Lung (tissue), 17 donors: ENCODE measurements at places on chromosomes 4 and X. TPM values are rescaled to one million over a fixed set of nuclear protein-coding genes. Genes with fewer than 3 reads are reported as not detected.

GLOD5 gene
- 2.0 TPM for total RNA-seq

EFHC2 gene
- 7.5 TPM for total RNA-seq

TEX13D gene
- total RNA-seq, result not detected

KLHL5 gene
- 56.2 TPM for total RNA-seq

- peaks cover 5% of the 10 kb centered on the region for H3K27me3 ChIP-seq
- peaks cover 5% of the 10 kb centered on the region for H3K36me3 ChIP-seq
- H3K4me3 ChIP-seq, result no peak overlapping the region
- no peaks in the 10 kb centered on the region for H3K4me1 ChIP-seq
- DNase-seq, result no peak
Observed at GRCh38 chrX:101410461-101410860, 2.4 kb downstream of the HNRNPH2 start.

- peaks cover 5% of the 10 kb centered on the region for H3K4me1 ChIP-seq
- H3K27ac ChIP-seq, result no peak overlapping the region
- no peak for DNase-seq
- no peaks in the 10 kb centered on the region for H3K27me3 ChIP-seq
Observed at GRCh38 chr4:154164931-154165839, 326.4 kb downstream of the DCHS2 start.

- no peak overlapping the region for H3K27ac ChIP-seq
- no peak for DNase-seq
- H3K36me3 ChIP-seq, result no peaks in the 10 kb centered on the region
- no peaks in the 10 kb centered on the region for H3K4me1 ChIP-seq
- H3K27me3 ChIP-seq, result peaks cover under 1% of the 10 kb centered on the region
Observed at GRCh38 chrX:42273387-42273786, 350.0 kb upstream of the CASK start.

DNA sequence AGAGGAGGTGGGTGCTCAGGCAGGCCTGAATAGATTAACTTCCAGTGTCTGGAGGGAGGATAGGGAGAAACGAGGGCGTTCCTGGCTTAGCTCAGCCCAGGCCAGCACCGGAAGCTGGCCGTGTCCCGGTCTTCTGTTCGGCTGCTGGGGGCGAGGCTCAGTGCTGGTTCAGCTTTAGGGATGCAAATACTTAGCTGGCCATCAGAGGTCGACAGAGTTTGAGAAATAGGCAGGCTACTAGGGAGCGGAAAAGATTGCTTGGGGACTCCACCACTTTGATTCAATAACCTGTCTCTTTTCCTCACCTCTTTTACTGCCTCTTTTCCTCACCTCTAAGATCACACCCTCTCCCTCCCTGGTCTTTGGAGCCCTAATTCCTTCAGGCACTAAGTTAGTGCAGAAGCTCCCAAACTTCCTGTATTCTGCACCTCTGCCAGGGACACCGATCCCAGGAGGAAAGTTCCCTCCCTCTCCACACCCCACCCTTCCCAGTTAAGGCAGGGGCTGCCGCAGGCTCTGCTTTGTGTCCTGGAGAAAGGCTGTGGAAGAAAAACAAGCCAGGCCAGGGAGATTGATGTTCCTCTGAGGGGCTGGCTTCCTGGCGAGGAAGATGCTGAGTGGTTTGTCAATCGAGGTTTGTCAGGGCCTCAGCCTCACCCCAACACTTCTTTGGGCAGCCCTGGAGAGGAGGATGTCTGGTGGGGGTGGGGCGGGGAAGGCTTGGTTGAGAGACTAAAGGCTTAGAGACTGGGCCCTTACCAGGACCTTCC is 6.0 kb upstream of the EFNB1 start:
- DNase-seq, result peak; percentile 79
- H3K36me3 ChIP-seq, result no peaks in the 10 kb centered on the region
- no peaks in the 10 kb centered on the region for H3K27me3 ChIP-seq
- H3K27ac ChIP-seq, result no peak overlapping the region
- H3K4me1 ChIP-seq, result no peaks in the 10 kb centered on the region

DNA sequence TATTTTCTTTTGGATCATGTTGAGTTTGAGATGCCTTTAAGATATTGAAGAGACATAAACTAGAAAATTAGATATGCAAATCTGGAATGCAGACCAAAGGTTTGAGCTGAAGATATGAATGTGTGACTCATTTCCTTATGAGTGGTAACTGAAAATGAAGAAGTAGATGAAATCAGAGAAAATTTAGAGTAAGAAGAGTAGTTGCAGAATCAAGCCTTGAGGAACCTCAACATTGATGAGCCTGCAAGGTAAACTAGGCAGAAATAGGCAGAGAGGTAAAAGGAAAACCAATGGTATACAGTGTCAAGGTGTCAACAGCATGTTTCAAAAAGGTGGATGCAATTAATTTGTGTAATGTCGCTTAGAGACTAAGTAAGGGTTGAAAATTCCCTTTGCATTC is 142.8 kb downstream of the MOSPD2 start:
- no peak for DNase-seq
- H3K4me1 ChIP-seq, result no peaks in the 10 kb centered on the region
- no peak overlapping the region for H3K27ac ChIP-seq
- H3K36me3 ChIP-seq, result no peaks in the 10 kb centered on the region
- no peaks in the 10 kb centered on the region for H3K27me3 ChIP-seq

- no peaks in the 10 kb centered on the region for H3K36me3 ChIP-seq
- peaks cover 14% of the 10 kb centered on the region for H3K4me1 ChIP-seq
- no peaks in the 10 kb centered on the region for H3K27me3 ChIP-seq
Observed at GRCh38 chr4:54063737-54064316, 578 bp downstream of the CHIC2 start.

DNA sequence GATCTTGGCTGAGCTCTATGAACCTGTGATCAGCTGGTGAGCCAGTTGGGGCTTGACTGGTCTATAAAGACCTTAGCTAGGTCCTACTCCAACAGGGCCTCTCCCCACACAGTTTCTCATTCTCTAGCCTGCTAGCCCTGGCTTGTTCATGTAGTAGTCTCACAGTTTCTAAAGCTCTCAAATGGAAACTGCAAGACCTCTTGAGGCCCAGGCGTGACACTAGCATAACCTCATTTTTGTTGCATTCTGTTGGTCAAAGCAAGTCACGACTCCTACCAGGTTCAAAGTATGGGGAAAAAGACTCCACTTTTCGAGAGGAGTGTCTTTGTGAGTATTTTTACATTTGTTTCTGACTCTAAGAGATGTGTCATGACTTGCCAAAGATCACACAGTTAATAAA is 50.9 kb downstream of the CEP44 start:
- no peaks in the 10 kb centered on the region for H3K4me1 ChIP-seq
- no peak overlapping the region for H3K4me3 ChIP-seq
- no peaks in the 10 kb centered on the region for H3K27me3 ChIP-seq
- H3K36me3 ChIP-seq, result peaks cover 2% of the 10 kb centered on the region
- H3K27ac ChIP-seq, result no peak overlapping the region
- no peak for DNase-seq

DNA sequence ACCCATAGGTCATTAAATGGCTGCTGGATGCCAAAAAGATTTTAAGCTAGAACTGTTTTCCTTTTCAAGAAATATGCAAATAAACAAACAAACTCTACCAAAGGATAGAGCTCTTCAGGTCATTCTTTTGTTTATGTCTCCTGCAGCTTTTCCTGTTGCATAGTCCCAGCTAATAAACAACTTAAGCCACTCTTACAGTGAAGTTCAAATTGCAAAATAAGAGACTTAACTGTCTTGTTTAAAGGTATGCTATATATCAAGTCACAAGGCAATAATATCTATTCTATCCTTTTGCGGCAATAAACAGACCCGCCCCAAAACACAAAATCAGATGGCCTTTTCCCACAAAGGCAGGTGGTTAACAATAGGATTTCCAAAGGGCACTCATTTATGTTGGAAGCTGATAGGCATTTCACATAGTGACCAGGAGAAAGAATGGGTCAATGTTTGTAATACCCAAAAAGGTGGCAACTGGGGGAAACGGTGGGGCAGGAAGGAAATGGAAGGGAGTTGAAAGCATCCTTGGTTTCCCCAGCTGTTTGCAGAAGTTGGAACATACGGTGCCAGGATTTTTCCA is 15.3 kb downstream of the HAND2 start:
- no peak overlapping the region for H3K27ac ChIP-seq
- H3K27me3 ChIP-seq, result peaks cover 97% of the 10 kb centered on the region
- no peak for DNase-seq
- peaks cover 2% of the 10 kb centered on the region for H3K4me1 ChIP-seq
- no peaks in the 10 kb centered on the region for H3K36me3 ChIP-seq

DNA sequence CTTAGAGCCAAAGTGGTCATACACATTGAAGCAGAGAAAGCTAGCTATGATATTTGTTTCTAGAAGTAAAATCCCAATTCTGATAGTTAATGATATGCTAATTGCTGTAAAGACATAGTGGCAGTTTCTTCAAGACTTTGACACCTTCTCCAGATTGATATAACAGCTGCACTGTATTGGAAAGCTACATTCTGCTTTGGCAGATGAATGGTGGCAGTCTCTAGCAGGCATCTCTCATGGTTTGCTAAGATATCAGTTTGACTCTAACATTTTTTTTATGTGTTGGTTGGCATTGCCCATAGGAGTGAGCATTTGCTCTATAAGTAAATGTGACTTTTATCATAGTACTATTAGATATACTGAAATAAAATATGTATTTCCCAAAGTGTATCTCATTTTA is 128.2 kb downstream of the AFF2 start:
- H3K36me3 ChIP-seq, result no peaks in the 10 kb centered on the region
- no peak for DNase-seq
- no peak overlapping the region for H3K27ac ChIP-seq
- H3K27me3 ChIP-seq, result no peaks in the 10 kb centered on the region

GRCh38 chrX:23334848-23335599 is at the start of gene PTCHD1:
Gene PTCHD1, plus strand, starts transcription at chrX:23334849. Its CDS starts 27 bp downstream, at chrX:23334876.
- peaks cover 9% of the 10 kb centered on the region for H3K27me3 ChIP-seq
- no peak within 1 kb of the TSS for H3K27ac ChIP-seq
- DNase-seq, result no peak
- peak within 1 kb of the TSS; percentile 8 for H3K4me3 ChIP-seq
- H3K36me3 ChIP-seq, result no peaks in the 10 kb centered on the region

GRCh38 chr4:36761607-36762006 is 480.2 kb downstream of the DTHD1 start:
- no peaks in the 10 kb centered on the region for H3K36me3 ChIP-seq
- H3K4me1 ChIP-seq, result no peaks in the 10 kb centered on the region
- H3K27ac ChIP-seq, result no peak overlapping the region
- H3K4me3 ChIP-seq, result no peak overlapping the region

GRCh38 chrX:135974279-135974856 is 580 bp upstream of the MMGT1 start:
- peaks cover 2% of the 10 kb centered on the region for H3K4me1 ChIP-seq
- peak; percentile 91 for DNase-seq
- H3K4me3 ChIP-seq, result no peak overlapping the region
- no peaks in the 10 kb centered on the region for H3K36me3 ChIP-seq
- H3K27ac ChIP-seq, result peak overlapping the region; percentile 33

DNA sequence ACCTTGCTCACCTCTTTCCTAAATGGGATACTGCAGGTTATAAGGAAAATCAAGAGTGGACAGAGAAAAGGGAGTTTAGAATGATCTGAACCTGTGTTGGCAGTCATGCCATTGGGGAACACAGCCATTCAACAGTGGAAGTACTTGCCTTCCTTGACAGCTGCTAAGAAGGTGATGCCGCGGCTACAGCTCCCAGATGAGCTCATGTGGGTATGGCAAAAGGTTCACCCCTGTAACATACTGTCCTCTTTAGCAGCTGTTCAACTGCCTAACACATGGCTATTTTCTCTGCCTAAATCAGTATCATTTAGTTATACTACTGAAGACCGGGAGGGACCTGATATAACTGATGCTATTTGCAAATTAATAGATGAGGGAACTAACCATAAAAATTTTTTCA is 76.8 kb downstream of the DCHS2 start:
- no peak overlapping the region for H3K4me3 ChIP-seq
- no peak for DNase-seq
- no peaks in the 10 kb centered on the region for H3K36me3 ChIP-seq
- no peaks in the 10 kb centered on the region for H3K27me3 ChIP-seq
- H3K27ac ChIP-seq, result no peak overlapping the region

GRCh38 chr4:166290426-166290825 is 417.4 kb downstream of the TLL1 start:
- H3K27ac ChIP-seq, result no peak overlapping the region
- no peaks in the 10 kb centered on the region for H3K36me3 ChIP-seq
- H3K27me3 ChIP-seq, result no peaks in the 10 kb centered on the region
- no peak overlapping the region for H3K4me3 ChIP-seq
- no peaks in the 10 kb centered on the region for H3K4me1 ChIP-seq
- DNase-seq, result no peak

GRCh38 chr4:134754301-134755019 is 552.9 kb upstream of the PABPC4L start:
- H3K27me3 ChIP-seq, result no peaks in the 10 kb centered on the region
- H3K36me3 ChIP-seq, result no peaks in the 10 kb centered on the region
- DNase-seq, result no peak
- no peak overlapping the region for H3K27ac ChIP-seq

GRCh38 chr4:38243388-38244053 is 283.3 kb downstream of the PTTG2 start:
- no peak overlapping the region for H3K4me3 ChIP-seq
- peak overlapping the region; percentile 0 for H3K27ac ChIP-seq
- DNase-seq, result peak; percentile 26
- H3K36me3 ChIP-seq, result no peaks in the 10 kb centered on the region

GRCh38 chr4:15774020-15774420 is 4.1 kb upstream of the CD38 start:
- H3K4me3 ChIP-seq, result no peak overlapping the region
- DNase-seq, result no peak
- H3K36me3 ChIP-seq, result no peaks in the 10 kb centered on the region
- H3K27ac ChIP-seq, result no peak overlapping the region

DNA sequence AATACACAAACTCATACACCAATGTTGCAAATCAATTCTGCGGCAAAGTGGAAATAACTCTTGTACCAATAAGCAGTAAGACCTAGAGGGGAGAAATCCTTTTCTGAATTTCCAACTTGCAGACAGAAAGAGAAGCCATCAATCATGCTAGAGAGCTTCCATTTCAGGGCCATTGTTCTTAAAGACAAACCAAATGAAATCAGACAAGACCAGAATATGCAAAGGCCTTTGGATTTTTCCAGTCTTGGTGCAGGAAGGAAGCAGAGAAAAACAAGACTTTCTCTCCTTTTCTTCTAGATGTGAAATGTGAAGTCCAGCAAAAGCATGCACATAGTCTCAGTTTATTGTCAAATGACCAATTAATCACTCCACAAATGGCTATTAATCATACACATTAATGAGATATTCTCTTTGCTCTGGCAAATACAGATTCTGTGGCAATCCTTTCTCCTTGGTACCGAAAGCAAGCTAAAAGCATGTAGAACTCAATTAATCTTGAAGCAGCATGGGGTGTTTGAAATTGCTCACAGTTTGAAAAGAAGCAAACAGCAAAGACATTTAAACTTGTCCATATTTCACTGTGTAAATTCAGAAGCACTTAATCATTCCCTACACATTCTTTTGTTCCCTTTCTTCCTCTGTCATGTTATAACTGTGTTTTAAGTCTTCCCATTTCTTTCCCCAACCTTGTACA is 466.1 kb downstream of the GPAT3 start:
- DNase-seq, result no peak
- no peak overlapping the region for H3K27ac ChIP-seq
- H3K27me3 ChIP-seq, result no peaks in the 10 kb centered on the region
- no peaks in the 10 kb centered on the region for H3K36me3 ChIP-seq
- H3K4me1 ChIP-seq, result no peaks in the 10 kb centered on the region
